NCI-H510A (cell line): ENCODE measurements at places on chromosomes 1 and 21.

DNA sequence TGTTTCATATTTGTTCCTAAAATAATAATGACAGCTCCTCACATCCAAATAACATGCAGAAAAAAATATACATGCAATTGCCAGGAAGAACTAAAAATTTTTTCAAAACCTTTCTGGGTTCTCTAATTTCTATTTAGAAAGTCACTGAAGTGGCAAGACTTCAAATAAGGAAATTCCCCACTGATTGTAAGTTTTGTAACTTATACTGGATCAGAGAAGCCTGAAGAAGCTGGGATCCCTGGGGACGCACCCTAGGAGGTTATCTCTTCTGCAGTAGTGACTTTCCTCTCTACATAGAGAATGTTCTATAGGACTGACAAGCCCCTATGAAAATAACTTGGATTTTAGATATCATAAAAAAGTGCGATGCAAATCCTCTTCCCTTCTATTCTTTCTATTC, 182.6 kb downstream of the MRPL39 start:
- no peak for DNase-seq

- DNase-seq, result no peak
These were observed 129.8 kb upstream of the PRDX6 start for GRCh38 chr1:173347282-173347818.

GRCh38 chr1:201275253-201275666, 8.0 kb upstream of the PKP1 start:
- DNase-seq, result no peak

GRCh38 chr1:22038036-22038435, 14.5 kb upstream of the CDC42 start:
- DNase-seq, result no peak

GRCh38 chr1:109914587-109915240, 4.1 kb downstream of the CSF1 start:
- DNase-seq, result no peak

DNA sequence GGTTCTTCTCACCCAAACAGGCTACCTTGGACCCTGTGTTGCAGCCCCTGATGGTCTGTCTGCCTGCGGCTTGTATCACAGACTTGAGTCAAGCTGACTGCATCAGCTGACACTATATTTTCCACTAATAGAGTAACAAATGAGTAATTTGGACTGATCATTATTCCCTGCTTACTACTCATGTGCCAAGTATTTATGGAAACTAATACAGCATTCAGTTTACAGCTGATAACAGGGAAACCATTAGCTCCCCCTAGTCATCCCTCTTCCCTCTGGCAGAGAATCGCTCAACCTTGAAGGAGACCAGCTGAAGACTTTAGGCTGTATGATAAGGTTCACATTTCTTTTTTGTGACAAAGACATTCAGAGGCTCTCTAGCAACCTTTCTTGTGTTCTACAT, 116.6 kb upstream of the SYT6 start:
- DNase-seq, result no peak

DNA sequence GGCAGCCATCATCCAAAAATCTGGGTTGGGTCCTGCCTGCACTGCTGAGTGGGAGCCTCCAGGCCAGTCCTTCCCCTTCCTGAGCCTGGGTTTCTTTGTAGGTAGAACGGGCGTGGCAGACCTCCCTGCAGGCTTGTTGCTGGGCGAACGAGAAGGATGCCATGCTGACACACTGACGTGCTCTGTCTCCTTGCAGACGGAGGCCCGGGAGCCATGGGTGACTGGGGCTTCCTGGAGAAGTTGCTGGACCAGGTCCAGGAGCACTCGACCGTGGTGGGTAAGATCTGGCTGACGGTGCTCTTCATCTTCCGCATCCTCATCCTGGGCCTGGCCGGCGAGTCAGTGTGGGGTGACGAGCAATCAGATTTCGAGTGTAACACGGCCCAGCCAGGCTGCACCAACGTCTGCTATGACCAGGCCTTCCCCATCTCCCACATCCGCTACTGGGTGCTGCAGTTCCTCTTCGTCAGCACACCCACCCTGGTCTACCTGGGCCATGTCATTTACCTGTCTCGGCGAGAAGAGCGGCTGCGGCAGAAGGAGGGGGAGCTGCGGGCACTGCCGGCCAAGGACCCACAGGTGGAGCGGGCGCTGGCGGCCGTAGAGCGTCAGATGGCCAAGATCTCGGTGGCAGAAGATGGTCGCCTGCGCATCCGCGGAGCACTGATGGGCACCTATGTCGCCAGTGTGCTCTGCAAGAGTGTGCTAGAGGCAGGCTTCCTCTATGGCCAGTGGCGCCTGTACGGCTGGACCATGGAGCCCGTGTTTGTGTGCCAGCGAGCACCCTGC, 1.4 kb downstream of the GJA4 start:
- no peak for DNase-seq

- no peak for DNase-seq
These were observed 499.6 kb upstream of the B3GALT2 start for GRCh38 chr1:193685986-193686385.

DNA sequence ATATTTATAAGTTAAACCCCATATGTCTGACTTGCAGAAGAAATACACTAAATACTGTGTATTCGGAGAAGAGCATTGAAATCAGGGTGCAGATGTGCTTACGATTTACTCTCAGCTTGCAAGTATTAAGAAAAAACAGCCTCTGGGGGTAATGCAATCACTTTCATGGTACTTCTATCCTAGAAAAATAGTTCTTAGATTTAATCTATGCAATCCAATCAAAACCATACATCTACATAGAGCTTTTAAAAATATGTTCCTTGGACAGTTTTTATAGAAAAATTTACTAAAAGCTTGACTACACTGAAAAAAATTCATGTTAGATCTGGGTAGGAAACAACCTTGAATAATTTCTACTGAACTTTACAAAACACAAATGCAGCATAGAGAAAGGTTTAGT, 890.3 kb upstream of the ADGRL2 start:
- no peak for DNase-seq

- no peak for DNase-seq
These were observed 4.6 kb downstream of the ERG start for GRCh38 chr21:38493549-38494250.

DNA sequence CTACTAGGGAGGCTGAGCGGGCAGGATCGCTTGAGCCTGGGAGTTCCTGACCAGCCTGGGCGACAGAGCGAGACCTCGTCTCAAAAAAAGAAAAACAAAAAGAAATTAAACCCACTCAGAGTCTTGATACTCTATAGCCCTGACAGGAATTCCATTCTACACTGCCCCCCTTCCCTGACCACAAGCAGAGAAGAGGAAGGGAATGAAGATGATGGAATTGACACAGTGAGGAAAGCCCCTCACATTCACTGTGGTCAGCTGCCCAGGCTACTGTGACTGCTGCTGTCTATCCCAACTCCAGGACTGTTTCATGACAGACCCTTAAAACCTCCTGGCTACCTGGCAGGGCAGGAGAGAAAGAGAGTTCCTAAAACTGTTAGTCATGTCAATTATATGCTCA, 12.1 kb downstream of the LIN9 start:
- DNase-seq, result no peak

- no peak for DNase-seq
These were observed 55.8 kb upstream of the RC3H1 start for GRCh38 chr1:174077749-174078490.

- no peak for DNase-seq
These were observed 23.1 kb upstream of the DYNLT5 start for GRCh38 chr1:66729119-66729518.

- no peak for DNase-seq
These were observed 12.3 kb downstream of the RCAN3 start for GRCh38 chr1:24514946-24515345.

DNA sequence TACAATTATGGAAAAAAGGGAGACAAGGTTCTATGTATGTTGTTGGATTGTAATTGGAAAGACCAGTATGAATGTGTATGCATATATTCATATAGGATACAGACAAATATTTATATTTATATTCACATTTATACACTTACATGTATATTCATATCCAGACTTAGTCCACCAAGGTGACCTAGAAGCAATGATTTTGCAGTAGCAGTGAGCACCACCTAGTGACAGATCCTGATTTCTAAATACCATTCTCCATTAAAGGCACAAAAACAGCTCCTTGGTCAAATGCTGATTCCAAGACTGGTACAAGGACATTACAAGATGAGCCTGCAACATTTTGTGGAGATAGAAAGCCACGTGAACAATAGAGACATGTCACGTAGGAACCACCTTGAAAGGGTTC, 153.4 kb downstream of the SDCCAG8 start:
- no peak for DNase-seq

DNA sequence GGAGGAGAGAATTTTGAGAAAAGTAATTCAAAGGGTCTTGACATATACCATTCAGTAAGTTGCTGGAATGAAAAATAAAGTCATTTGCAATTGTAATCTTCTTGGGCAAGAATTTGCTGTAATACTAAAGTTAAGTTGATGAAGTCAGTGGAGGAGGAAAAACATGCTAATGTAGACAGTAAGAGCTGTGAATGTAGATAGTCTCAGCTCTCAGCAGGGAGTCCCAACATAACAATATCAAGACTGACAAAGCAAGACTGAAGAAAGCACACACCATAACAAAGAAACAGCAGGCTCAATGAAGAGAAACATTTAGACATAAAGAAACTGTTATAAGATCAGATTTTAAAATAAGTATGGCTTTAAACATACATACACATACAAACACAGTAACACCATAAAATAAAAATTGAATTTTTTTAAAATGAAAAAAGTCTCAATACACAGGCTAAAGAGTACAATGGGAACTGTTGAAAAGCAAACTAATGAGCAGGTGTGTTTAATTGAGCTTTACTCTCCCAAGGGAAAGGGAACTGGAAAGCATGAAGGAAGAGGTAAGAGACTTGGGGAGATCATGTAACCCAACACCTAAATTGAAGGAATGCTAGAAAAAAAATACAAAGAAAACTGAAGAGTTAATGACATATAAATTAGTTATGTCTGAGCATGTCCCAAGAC, 336.3 kb upstream of the NCAM2 start:
- DNase-seq, result no peak

DNA sequence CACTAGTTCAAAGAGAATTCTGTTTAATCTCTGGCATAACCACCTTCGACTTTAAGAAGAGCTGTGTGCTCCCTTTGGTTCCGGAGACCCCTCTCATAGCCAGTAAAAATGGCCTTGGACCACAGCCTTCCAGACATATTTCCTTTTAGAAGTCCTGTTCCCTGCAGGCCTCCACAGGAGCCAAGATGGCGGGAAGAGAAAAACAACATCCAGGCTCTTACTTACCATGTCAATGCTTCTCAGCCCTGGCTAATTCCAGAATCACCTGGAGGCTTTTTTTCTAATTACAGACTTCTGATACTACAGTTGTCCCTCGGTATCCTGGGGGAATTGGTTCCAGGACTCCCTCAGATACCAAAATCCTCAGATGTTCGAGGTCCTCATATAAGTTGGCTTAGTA, 362.5 kb downstream of the PBX1 start:
- DNase-seq, result no peak

DNA sequence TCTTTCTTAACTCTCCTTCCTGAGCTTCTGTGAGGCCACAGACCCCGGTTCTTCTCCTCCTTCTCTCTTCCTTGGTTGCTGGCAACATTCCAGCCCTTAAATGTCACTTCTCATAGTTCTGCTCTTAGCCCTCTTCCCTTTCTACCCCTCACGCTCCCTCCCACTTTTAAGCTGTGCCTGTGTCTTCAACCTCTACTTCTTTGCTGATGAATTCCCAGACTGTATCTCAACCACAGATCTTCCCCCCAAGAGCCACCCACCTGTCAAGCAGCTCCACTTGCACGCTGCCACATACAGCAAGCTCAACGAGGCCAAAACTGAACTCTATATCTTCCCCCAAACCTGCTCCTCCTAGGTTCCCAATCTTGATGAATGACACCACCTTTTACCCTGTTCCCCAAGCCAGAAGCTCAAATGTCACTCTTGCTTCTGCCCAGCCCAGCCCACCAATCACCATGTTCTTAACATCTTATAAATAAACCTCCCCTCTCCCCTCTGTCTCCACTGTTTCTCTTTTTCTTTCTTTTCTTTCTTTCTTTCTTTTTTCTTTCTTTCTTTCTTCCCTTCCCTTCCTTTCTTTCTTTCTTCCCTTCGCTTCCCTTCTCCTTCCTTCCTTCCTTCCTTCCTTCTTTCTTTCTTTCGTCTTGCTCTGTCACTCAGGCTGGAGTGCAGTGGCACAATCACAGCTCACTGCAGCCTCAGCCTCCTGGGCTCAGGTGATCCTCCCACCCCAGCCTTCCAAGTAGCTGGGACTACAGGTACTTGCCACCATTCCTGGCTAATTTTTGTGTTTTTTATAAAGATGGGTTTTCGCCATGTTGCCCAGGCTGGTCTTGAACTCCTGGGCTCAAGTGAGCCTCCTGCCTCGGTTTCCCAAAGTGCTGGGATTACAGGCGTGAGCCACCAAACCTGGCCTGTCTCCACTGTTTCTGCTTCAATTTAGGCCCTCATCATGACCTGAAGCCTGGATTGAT, 19.8 kb upstream of the PTP4A2 start:
- DNase-seq, result no peak

- DNase-seq, result no peak
These were observed 44.3 kb upstream of the BATF3 start for GRCh38 chr1:212743901-212744475.

- no peak for DNase-seq
These were observed 30.0 kb upstream of the RGS4 start for GRCh38 chr1:163038928-163039706.

- no peak for DNase-seq
These were observed 125.4 kb upstream of the TMEM51 start for GRCh38 chr1:15028102-15028501.

- DNase-seq, result peak; percentile 52
These were observed at the start of gene HTR6 for GRCh38 chr1:19664453-19665185. HTR6 (plus strand) TSS chr1:19664875; CDS start chr1:19665754, 879 bp downstream.

DNA sequence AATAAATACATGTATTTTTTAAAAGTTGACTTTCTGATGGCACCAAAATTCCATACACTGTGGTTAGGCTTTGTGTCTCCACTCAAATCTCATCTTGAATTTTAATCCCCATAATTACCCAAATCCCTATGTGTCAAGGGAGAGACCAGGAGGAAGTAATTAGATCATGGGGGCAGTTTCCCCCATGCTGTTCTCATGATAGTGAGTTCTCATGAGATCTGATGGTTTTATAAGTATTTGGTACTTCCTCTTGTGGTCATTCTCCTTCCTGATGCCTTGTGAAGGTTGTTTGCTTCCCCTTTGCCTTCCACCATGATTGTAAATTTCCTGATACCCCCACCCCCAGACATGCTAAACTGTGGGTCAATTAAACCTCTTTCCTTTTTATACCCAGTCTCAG, 1218.4 kb upstream of the PRMT6 start:
- no peak for DNase-seq

- no peak for DNase-seq
These were observed 12.8 kb upstream of the RNU1-2 start for GRCh38 chr1:16882986-16883385.
